Stimulated activated CD8-positive, alpha-beta memory T cell treated with anti-CD3 and anti-CD28 coated beads, Interleukin-4, amount 100 ng/mL, for 1 hour (primary cell): ENCODE measurements at places on chromosomes 4 and X.

- DNase-seq = no peak
These were observed 174.4 kb upstream of the ATP6AP2 start for GRCh38 chrX:40406330-40406859.

DNA sequence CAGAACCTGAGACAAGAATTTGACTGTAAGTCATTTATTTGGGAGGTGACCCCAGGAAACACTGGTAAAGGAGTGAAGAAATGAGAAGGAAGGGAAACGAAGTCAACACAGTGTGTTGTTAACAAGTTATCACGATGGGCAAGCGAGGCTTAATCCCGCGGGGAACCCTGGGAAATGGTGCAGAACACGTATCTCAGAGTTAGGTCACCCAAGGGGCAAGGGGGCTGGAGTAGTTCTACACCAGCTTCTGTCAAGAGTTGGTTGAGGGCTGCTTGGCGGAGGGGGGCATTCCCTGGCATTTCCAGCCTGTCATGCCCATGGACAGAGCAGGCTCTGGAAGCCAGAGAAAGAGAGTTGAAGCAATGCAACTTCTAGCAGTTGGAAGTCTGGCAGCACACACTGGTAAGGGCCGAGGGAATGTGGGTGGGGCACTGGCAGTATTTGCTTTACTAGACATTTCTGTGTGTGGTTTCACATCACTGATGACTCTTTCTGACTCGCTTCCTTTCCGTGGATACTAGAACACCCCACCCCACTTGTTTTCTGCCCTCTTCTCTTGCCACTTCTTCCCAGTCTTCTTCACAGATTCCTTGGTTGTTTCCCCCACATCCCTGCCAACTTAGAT, 52.2 kb upstream of the ADGRG2 start:
- DNase-seq = no peak

DNA sequence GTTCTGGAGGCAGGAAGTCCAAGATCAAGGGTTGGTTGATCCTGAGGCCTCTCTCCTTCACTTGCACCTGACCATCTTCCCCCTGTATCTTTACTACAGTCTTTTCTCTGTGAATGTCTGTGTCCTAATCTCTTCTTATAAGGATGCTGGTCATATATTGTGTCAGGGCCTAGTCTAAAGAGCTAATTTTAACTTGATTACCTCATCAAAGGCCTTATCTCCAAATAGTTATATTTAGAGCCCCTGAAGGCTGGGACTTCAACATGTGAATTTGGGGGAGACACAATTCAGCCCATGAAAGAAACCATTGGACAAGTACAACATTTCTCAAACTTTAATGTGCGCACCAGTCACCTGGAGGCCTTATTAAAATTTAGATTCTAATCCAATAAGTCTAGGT, 62.8 kb upstream of the DYNLT3 start:
- no peak for DNase-seq

DNA sequence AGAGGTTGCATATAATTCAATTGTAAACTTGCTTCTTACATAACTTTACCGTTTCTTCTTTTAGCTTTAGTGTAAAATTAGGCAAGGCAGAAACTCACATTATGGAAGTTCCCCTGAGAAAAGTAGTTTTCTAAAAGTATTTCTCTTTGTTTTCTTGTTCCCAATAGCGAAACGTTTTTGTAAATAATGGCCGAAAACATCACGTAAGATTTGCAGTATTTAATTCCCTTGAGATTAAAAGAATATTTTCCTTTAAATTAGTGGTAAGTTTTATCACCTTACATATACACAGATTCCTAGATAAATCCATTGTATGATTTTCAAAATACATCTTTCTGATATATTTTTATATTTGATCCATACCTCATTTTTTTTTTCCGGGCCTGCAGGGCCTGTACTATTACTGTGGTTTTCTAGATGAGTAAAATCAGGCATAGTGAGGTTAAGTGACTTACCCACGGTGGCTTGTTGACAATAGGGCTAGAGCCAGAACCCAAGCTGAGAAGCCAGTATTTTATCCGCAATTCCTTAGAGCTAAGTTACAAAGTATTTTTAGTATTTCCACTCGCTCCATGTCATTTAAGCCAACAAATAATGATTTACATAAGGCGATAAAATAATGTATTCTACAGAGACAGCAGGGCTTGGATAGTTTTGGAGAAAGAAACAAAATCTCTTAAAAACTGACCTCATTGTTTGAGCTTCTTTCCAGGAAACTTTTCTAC, 82.2 kb upstream of the VEGFC start:
- no peak for DNase-seq

GRCh38 chr4:67779631-67780030, 25.4 kb upstream of the GNRHR start:
- DNase-seq = no peak
